ENCODE measurements at places on chromosomes 2 and 18.

GRCh38 chr2:46885376-46885775 lies 30.2 kb downstream of the MCFD2 start:
- DNase-seq = no peak

DNA sequence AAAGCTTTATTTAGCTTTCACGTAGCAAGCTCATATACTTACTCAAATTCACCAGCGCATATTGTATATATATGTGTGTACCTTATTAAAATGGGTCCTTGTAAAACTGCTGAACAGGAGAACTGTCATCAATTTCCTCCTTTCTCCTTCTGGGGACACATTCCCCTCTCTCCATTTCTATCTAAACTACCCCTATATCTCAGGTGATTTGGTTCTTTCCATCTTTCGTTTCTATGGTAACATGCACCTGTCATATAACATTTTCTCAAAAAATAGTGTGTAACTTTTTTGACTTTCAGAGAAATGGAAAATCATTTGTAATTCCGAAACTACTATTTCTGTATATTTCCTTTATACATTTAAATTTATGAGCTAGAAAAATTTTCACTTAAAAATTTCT lies 83.5 kb upstream of the CD226 start:
- no peak for DNase-seq

DNA sequence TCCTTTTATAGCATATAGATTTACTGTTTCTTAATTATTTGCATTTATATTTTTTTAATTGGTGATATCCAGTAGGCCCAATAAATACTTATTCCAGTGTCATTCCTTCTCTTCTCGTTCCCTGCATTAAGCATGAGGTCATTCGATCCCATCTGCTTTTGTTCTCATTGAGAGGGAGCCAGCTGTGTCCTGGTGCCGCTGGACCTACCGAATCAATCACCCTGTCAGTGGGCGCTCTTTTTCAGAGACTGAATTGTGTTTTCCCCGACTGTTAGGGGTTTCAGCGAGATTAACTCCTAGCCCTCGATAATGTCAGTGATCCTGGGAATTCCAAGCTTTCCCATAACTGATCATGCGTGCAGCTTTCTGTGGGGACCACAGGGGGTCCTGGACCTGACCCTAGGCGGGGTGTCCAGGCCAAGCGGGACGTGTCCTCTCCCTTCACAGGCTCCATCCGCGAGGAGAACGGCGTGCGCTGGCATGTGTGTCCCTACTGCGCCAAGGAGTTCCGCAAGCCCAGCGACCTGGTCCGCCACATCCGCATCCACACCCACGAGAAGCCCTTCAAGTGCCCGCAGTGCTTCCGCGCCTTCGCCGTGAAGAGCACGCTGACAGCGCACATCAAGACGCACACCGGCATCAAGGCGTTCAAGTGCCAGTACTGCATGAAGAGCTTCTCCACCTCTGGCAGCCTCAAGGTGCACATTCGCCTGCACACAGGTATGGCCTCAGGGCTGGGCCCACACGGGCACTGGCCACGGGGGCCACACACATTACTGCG lies 72.4 kb downstream of the ZNF236 start:
- DNase-seq = no peak

DNA sequence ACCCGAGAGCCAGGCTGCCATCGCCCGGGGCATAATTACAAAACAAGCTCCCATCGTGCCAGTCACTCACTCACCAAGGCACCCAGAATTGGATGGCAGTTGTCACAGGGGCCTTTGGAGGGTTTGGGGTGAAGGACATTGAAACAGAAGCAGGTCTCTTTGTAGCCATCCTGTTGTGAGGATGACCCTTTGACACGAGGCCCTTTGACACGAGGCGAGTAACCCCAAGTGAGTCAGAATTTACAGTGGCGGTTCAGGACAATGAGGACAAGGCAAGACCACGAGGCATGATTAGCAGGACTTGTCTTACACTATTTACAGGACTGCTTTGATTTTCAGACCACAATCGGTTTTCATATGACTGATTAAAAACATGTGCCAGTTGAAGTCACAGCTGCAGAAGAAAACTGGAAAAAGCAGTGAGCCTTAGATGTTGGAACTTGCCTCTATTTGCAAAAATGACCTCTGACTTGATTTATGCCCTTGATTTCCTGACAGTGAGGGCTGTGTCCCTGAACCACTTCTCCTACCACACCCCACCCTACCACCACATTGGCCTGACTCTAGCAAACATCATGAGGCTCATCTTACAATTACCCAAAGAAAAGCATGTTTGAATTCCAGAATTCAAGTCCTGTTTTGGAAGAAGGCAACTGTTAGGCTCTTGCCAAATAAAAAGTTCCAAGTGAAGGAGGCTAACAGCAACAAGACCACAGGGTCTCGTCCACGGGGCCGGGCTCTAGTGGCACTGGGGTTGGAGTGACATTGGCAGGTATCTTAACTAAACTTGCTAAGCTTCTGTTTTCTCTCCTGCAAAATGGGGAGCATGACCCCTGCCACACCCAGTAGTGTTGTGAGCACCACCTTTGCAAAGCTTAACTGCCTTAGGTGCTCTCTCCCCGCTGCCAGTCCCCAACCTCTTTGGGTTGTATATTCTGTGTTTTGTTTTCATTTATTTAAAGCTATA lies 64.4 kb upstream of the FOSL2 start:
- peak; percentile 61 for DNase-seq

DNA sequence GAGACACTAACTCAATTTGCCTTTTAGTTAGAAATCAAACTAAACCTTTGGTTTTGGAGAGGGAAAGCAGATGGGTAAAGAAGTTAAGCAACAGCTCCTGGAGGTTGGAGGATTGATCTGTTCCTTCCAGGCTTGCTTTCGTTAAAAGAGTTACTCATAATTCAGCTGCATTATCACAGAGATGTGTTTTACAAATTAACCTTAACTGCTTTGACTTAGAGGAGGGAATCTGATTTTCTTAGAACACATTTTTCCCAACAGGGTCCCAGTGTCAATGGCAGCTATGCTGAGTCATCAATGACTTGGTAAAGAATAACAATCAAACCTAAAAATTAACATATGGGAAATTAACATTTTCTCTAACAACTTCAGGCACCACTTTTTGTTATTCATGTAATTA lies 113.4 kb downstream of the COPS8 start:
- DNase-seq = no peak

GRCh38 chr18:45829855-45830254 lies 4.4 kb downstream of the SIGLEC15 start:
- DNase-seq = no peak

GRCh38 chr18:24002479-24002878 lies 12.1 kb upstream of the TTC39C start:
- DNase-seq = no peak

DNA sequence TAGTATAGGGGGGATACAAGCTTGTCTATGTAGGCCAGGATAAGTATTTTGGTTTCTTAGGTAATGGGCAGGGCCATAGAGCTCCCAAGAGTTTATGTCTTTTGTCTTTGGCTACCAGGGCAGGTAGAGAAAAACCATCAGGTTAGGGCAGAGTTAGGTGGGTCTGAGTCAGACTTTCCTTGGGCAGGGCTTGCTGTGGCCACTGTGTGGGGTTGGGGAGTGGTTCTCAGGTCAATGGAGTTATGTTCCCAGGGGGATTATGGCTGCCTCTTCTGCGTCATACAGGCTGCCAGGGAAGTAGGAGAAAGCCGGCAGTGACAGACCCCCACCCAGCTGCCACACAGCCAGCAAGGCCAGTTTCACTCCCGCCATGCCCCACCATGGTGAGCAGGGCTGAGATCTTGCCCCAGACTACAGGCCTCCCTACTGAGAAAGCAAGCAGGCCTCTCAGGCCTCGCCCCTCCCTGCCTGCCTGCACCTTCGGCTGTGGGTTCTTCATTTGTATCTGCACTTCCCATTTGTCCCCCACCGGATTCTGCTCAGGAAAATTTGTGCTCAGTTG lies 55.5 kb downstream of the RPIA start:
- no peak for DNase-seq

GRCh38 chr18:35571138-35571537 lies 10.4 kb upstream of the GALNT1 start:
- no peak for DNase-seq

GRCh38 chr2:162230761-162231160 lies 12.5 kb downstream of the FAP start:
- DNase-seq = no peak

DNA sequence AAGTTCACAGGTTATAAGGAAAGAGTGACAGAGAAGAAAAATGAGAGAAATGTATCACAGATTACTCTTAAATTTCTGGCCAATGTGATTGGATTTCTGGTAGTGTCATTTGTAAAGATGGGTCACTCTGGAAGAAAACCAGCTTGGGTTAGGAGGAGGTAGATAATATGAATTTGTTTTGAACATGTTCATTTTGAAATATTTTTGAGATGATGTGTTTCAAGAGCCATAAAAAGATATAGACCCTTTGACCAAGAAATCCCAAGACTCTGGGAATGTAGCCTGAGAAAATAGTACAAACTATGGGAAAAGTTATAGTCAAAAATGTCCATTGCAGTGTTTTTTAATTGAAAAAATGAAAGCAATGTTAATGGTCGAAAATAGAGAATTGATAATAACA lies 70.7 kb downstream of the CALCRL start:
- no peak for DNase-seq

GRCh38 chr18:32036506-32037180 lies 18.0 kb downstream of the RNF125 start:
- no peak for DNase-seq

- DNase-seq = no peak
These were observed 217.9 kb downstream of the VAPA start for GRCh38 chr18:10131460-10132395.

DNA sequence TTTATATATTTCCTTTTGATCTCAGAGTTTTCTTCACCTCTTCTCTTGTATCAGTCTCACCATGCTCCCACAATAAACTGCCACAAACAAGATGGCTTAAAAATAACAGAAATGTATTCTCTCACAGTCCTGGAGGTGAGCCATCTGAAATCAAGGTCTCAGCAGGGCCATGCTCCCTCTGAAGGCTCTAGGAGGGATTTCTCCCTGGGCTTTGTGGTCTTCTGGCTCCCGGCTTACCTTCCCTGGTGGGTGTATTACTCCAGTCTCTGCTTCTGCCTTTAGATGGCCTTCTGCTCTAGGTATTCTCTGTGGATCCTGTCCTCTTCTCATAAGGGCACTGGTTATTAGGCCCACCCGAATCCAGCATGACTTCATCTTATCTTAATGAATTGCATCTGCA lies 994.7 kb upstream of the POU3F3 start:
- no peak for DNase-seq

DNA sequence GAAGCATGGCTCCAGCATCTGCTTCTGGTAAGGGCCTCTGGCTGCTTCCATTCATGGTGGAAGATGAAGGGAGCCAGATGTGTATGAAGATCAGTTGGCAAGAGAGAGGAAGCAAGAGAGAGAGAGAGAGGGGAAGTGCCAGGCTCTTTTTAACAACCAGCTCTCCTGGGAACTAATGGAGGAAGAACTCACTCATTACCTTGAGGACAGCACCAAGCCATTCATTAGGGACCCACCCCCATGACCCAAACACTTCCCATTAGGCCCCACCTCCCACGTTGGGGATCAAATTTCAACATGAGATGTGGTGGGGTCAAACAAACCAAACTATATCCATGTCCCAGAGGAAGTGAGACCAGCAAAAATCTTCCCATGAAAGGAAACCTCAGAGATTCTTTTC lies 124.8 kb upstream of the SIX2 start:
- DNase-seq = no peak

DNA sequence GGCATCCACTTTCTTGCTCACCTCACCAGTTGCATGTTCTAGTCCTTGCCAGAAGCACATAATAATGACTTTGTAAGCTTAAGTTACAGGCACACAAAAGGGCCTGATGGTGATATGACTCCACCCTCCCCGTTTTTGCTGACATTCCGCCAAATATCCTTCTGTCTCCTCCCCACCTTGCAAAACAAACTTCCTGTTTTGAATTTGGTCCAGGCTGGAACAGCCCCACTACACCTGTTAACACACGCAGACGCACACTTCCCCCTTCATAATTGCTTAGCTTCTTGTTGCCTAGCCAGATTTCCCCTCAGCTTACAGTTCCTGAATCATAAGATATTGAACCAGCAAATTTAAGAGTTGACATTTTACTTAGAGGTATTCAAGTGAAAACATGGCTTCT lies at the start of gene MGAT5:
Gene MGAT5 (plus strand): TSS at position 269 of the 400 bp plus-strand sequence. CDS start 332 bp downstream, outside the sequence.
- no peak for DNase-seq

DNA sequence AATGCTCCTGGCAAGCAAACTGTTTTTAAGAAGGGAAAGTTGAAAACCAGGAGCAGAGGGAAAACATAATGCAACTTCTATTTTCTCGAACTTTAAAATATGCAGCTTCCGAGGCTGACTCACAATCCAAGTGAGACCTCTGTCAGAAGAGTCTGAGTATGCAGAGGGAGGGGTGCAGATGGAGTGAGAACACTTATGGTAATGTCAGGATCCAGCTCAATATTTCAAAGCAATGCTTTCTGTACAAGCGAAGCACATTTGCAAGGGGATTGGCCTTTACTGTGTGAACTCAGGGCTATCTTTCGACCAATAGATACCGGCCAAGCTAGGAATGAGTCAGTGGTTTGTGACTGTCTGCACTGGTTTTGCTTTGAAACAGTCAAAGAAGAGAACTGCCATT lies 242.7 kb downstream of the CNTNAP5 start:
- DNase-seq = no peak

DNA sequence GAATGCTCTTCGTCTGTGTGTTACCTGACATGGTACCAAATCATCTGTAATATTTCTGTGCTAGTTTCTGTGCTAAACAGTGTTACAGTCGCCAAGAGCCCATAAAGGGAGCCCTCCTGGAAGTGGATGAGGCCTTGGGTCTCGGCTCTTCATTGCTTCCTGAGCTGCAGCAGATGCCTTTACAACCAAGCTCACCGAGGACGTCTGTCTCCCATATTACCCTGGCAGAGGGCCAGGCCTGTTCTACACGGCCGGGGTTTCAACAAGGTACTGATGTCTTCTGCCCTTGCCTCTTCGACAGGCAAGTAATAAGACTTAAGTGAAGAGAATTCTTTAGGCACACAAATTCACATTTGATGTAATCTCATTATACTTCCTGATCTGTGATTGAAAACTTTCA lies 16.8 kb downstream of the RPL31 start:
- DNase-seq = no peak

- DNase-seq = no peak
These were observed 113.4 kb upstream of the AQP4 start for GRCh38 chr18:26978812-26979341.

GRCh38 chr18:477565-477964 lies 22.9 kb downstream of the COLEC12 start:
- no peak for DNase-seq

GRCh38 chr2:168596881-168597655 lies 141.0 kb downstream of the CERS6 start:
- no peak for DNase-seq

- no peak for DNase-seq
These were observed 55.1 kb downstream of the FSIP2 start for GRCh38 chr2:185793532-185794345.
